ENCODE measurements at places on chromosomes 1 and 21.
A peak's percentile ranks its signal among the peaks of the same experiment; 100 is the strongest.

DNA sequence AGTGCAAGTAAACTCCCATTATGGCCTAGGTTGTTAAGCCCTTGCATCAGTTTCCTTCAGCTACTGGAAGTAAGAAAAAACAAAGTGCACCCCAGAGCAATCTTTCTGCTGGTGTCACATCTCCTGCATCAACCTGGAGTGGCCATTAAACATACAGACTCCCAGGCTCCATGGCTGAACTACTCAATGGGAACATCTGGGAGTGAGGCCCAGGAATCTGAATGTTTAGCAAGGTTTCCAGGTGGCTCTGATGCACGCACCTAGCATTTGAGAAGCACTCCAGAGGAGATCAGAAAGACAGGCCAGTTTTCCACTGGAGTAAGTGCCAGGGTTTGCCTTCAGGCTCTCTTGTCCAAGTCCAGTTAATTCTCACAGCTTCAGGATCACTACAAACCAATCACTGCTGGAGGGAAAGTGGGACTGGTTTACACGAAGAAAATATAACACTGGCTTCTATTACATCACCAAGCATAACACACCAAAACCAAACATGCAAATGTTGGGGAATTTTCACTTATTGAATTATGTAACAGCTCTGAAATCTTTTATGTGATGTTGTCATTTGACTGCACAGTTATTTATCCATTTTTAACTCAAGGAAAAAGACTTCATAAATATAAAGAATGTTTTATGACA, 22.3 kb upstream of the ABCA4 start:
- DNase-seq: no peak

DNA sequence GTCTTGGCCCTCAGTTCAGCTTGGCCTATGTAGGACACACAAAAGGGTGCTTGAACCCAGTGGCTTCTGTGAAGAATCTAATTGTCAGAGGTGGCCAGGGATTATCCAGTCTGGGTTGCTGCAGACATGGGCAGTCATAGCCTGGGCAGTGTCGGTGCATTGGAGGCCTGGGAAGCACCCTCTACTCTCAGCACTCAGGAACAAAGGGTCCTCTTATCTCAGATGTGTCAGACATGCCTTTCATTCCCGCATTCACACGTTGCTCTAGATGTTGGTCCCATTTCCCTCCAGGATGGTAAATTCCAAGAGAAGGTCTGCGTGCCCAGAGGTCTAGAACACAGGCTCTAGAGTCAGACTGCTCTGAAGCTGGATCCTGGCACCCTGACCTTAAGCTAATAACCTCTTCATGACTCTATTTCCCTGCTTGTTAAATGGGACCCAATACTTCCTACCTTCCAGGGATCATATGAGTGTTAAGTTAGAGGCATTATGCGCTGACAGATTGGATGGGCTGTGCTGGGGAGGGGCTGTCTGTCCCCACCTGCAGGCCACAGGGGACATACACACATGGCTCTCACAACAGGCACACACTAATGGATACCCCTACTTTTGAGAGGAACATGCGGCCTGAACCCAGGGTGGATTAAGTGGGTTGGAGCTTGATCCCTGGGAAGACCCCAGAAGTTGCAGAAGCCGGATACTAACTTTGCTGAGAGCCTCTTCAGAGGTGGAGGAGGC, 16.5 kb upstream of the EDN2 start:
- no peak for DNase-seq

GRCh38 chr1:192513697-192514096, 61.9 kb upstream of the RGS1 start:
- DNase-seq: no peak

DNA sequence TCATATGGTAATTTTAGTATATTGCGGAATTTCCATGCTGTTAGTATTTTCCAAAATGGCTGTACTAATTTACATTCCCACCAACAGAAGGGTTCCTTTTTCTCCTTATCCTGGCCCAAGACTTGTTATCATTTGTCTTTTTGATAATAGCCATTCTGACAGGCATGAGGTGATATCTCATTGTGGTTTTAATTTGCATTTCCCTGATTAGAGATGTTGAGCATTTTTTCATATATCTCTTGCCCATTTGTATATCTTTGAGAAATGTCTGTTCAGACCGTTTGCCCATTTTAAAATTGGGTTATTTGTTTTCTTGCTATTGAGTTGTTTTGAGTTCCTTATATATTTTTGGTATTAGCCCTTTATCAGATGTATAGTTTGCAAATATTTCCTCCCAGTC, 14.0 kb downstream of the CAPZA1 start:
- DNase-seq: no peak

GRCh38 chr1:228987736-228988506, 252.6 kb downstream of the RHOU start:
- DNase-seq: no peak

DNA sequence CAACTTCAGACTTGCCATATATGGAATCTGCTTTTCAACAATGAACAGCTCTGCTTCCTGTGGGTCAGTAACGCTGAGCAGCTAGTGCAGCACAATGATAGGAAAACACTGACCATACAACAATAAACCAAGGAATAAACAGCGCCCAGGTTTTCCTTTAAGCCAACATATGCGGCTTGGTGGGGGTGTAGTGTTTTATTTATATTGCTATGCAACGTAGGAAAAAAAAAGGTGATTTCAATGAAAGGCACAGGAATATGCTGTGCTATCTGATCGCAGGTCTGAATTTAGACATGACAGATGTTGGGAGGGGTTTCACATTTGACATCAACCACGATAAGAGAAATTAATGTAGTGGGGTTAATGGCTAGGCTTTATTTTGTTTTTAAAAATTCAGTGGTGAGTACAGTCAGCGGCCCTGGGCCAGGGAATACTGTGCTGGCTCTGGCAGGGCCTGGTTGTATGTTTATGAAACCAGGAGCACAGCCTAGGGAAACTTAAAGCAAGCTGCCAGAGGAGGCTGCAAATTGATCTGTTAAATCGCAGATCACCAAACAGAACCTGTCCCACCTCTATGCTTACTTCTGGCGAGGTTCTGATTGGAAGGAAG, 4.3 kb downstream of the TSPAN2 start:
- DNase-seq: no peak

- DNase-seq: no peak
Measured at GRCh38 chr1:220741825-220742224, 6.3 kb upstream of the MTARC2 start.

DNA sequence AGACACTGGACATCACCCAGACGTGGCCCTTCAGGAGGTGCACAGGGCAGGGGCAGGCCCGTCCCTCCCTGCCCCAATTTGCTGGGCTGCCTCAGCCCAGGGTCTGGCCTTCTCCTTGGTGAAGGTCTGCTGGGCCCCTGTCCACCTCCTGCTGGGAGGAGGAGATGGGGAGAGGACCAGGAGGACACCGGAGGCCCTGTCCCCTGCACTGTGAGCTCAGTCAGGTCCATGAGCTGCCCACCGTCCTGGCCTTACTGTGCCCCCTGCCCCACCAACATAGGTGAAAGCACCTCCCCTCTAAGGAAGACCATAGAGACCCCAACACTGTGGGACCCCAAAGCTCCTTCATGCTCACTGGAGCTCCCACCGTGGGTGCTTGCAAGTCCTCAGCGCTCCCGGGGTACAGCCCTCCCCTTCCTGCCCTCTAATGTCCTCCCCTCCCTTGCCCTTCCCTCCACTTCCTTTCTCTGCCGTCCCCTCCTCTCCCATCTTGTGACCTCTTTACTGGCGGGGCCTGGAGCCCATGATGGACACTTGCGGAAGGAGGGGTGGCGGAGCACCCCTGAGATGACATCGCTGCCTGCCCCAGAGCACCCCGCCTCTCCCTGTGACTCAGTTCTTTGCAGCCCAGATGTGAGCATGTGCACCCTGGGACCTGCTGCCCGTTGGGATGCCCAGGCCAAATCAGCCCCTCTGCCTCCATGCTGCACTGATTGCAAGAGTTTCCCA, 4.6 kb downstream of the LRRC3 start:
- DNase-seq: no peak

DNA sequence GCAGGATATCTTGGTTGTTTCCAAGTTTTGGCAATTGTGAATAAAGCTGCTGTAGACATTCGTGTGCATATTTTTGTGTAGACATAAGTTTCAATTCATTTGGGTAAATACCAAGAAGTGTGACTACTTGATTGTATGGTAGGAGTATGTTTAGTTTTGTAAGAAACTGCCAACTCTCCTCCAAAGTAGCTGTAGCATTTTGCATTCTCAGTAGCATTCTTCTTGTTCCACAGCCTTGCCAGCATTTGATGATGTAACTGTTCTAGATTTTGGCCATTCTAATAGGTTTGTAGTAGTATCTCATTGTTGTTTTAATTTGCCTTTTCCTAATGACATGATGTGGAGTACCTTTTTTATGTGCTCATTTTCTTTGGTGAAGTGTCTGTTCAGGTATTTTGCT, 38.6 kb upstream of the PLA2G4A start:
- DNase-seq: no peak

GRCh38 chr1:178864326-178864725, 6.6 kb downstream of the ANGPTL1 start:
- no peak for DNase-seq

GRCh38 chr1:26529655-26530409, at the start of gene RPS6KA1:
TSS of gene RPS6KA1 (plus strand) at chr1:26529761. CDS start at chr1:26529921, 160 bp downstream.
- no peak for DNase-seq

DNA sequence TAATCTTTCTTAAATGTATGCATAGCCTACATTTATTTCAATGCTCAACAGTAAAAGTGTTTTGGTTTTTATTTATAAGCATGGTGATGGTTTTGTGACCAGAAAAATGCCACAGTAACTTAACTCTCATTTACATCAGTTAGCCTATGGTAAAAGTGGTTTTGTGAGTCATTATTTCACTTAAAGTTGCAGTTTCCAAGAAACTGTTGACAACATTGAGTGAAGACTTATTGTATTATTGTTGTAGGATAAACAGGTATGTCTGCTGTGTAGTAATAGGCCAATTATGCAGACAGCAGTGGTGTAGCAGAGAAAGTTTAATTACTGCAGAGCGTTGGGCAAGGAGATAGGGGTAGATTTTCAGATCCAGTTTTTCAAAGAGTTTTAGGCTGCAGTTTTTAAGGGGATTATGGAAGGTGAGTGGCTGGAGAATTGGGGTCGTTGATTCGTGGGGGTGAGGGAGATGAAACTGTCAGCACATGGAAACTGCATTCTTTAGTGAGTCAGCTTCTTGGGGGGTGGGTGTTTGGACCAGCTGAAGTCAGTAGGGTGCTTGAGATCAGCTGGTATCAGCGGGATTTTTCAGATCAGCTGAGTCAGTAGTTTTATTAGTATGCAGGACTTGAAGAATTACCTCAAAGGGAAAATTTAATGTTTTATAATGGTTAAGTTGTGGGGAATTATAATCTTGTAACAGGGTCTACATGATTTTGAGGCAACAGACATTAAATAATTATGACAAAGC, 168.7 kb upstream of the FMN2 start:
- no peak for DNase-seq

- no peak for DNase-seq
Measured at GRCh38 chr1:69191335-69191734, 376.4 kb upstream of the LRRC7 start.

DNA sequence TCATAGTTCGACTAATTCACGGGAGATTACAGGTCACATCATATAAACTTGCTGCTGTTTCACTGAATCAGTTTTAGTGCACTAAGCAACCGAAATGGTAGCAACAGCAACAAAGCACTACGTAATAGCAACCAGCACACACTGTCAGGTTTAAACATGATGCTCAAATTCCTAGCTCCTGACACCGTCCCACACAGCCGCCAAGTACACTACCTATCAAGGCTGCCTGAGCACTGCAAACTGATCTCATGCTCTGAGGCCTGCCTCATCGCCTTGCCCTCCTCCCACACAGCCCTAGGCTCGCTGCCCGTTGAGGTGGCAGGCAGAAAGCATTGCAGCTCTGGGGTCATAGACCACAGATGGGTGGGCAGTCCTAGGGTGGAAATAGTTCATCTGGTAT, 12.4 kb downstream of the LAMC2 start:
- no peak for DNase-seq

DNA sequence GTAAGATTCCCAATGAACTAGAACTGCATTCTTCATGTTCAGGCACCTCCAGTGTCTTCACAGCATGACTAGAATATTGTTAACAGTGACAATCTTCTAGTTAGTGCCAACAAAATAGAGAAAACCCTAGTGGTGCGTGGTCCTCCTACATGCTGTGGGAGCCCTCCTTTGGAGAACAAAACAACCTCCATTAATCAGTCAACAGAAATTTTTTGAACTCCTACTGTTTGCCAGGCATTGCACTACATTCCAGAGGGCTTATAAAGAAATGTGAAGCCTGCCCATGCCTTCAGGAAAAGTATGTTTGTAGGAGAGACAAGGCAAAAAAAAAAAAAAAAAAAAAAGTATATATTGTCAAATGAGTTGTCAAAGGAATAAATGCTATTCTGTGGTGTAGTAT, 252.7 kb downstream of the LRRC40 start:
- DNase-seq: no peak

DNA sequence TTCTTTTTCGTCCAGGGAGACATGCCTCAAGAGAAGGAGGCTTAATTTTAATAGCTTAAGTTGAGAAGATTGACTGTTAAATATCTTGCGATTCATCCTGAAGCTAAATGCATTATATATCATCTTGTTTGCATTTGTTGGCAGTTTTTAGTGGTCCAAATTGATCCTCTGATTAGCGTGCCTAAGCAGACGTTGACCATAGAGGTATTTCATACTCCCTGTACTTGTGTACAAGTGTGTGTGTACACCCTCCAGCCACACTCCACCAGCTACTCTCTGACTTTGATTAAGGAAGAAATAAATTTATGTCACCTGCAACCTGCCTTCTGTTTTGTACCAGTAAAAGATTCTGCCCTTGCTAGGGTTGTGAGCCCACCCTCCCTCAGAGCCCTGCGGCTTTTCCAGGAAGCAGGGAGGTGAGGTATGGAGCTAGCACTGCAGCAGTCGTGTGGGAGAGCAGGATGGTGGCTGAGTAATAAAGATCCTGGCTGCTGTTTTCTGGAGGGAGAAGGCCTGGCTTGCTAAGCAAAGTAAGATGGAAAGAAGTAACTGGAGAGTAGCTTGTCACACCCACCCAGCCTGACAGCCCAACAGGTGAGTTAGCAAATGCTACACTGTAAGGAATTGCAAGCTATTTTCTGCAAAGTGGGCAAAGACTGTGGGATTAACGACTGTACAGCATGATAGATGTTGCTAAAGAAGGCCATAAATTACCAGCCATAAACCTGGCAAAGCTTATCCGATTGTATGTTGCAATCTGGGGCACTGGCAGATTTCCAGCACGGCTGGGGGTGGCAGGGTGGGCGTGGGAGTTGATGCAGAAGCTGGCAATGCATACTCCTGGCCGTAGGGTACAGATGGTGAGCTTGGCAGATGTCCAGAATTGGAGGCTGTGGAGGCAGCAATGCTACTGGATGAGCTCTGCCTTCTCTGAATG, 170.2 kb downstream of the TNR start:
- DNase-seq: peak; percentile 82

- DNase-seq: no peak
Measured at GRCh38 chr1:246020211-246020954, 486.7 kb downstream of the SMYD3 start.

DNA sequence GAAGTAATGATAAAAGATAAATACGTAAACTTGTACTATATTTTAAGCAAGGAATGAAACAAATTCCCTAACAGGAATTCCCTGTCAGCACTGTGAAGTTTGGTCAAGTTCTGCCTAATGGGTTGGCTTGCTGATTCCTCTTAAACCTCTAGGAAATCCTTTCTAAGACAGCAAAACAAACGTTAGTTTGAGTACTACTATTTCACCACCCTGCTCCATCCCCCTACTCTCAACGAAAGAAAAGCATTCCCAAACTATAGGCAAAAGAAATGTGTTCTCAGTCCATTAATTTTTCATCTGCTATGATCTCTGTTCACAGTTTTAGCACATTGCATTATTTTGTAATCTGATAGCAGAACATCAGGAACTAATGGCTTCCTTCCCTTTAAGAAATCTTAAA, 16.1 kb downstream of the SERPINC1 start:
- no peak for DNase-seq

All from NCI-H2081 treated with DMSO at 0.1 percent for 48 hours (cell line).